ENCODE measurements at places on chromosomes 6 and 20. TPM values are rescaled to one million over a fixed set of nuclear protein-coding genes. Genes with fewer than 3 reads are reported as not detected.

Gene TRIM10
- not detected for total RNA-seq

Gene KIAA1755
- total RNA-seq, result 2.6 TPM

Gene VSTM2L
- 31.9 TPM for total RNA-seq

Gene ME1
- 22.6 TPM for total RNA-seq

Gene TFAP2C
- total RNA-seq, result 4.1 TPM

Gene BACH2
- 5.6 TPM for total RNA-seq

Gene ATP5F1E
- total RNA-seq, result 75.5 TPM

Gene TMEM200A
- 7.6 TPM for total RNA-seq

Gene SLC17A2
- not detected for total RNA-seq

Gene ALDH8A1
- total RNA-seq, result 0.99 TPM

Gene SALL4
- 0.64 TPM for total RNA-seq

Gene HNF4A
- total RNA-seq, result 3.5 TPM

Gene PROKR2
- total RNA-seq, result not detected

Gene PHF20
- total RNA-seq, result 41.2 TPM

Gene SLPI
- 496 TPM for total RNA-seq

Gene TREM1
- 65.3 TPM for total RNA-seq

Gene GLP1R
- not detected for total RNA-seq

Gene SLC35D3
- total RNA-seq, result not detected

Gene PRKN
- 2.1 TPM for total RNA-seq

Gene TNNC2
- 0.61 TPM for total RNA-seq

Gene SPTLC3
- 20.7 TPM for total RNA-seq

Gene ADAM33
- 15.4 TPM for total RNA-seq

Gene HLA-DQB2
- total RNA-seq, result 31.3 TPM

Gene KCNQ2
- not detected for total RNA-seq

Gene WRNIP1
- total RNA-seq, result 37.4 TPM

Gene OLIG3
- total RNA-seq, result not detected

Gene ELOVL2
- 0.09 TPM for total RNA-seq

Gene TBC1D20
- 37.7 TPM for total RNA-seq

Gene CSTF1
- 30.0 TPM for total RNA-seq

Gene CD24
- total RNA-seq, result 54.0 TPM

Gene CLPSL2
- not detected for total RNA-seq

Gene BTNL2
- not detected for total RNA-seq

Gene MUC21
- total RNA-seq, result 8.5 TPM

Gene SAPCD1
- 3.9 TPM for total RNA-seq

Gene ZNF512B
- total RNA-seq, result 16.4 TPM

Gene RSPH4A
- total RNA-seq, result 5.1 TPM
